ENCODE measurements at places on chromosomes 3 and 15.
A peak's percentile ranks its signal among the peaks of the same experiment; 100 is the strongest.

GRCh38 chr15:69467636-69468035 lies 15.0 kb downstream of the RPLP1 start:
- no peak for DNase-seq

DNA sequence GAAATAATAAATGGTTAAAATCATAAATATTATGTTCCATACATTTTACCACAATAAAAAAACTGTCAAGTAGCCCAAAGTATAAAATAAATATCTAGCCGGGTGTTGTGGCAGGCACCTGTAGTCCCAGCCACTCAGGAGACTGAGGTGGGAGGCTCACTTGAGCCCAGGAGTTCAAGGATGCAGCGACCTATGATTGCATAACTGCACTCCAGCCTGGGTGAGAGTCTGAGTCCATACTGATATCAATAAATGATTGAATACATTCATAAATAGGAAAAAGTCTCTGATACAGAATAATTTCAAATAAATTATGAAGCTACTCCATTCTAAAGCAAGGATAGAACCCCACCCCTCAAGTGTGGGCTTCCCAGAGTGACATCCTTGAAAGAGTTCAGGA lies 68.5 kb upstream of the GATA2 start:
- no peak for DNase-seq

DNA sequence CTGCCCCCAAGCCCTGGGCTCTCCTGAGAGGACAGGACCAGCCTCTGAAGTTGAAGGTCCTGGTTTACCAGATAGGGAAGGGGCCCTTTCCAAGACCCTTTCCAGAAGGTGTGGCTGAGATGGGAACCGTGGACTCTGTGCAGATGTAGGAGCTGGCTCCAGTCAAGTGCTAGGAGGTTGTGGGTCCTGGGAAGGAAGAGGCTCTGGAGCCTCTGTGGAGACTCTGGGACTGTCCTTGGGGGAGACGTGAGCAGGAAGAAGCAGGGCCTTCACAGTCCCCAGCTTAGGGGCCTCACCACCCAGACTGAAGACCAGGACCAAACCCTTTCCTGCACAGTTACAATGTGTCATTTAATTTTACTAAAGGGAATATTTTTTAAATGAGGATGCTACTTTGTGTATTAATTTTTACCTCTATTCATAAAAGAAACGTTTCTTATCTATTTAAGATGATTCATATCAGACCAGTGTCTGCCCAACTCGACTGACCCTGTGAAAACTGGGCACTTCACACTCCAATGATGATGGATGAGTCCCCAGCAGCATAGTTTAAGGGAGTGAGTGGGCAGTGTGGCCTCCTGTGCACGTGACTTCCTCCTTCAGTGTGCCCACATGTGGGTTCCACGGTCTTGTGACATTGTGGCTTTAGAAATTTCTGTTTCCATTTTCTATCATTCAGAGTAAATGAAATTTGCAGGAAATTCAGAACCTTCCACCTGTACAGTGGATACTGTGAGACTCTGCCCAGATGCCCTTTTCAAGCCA lies 10.9 kb downstream of the CCR5AS start:
- no peak for DNase-seq

DNA sequence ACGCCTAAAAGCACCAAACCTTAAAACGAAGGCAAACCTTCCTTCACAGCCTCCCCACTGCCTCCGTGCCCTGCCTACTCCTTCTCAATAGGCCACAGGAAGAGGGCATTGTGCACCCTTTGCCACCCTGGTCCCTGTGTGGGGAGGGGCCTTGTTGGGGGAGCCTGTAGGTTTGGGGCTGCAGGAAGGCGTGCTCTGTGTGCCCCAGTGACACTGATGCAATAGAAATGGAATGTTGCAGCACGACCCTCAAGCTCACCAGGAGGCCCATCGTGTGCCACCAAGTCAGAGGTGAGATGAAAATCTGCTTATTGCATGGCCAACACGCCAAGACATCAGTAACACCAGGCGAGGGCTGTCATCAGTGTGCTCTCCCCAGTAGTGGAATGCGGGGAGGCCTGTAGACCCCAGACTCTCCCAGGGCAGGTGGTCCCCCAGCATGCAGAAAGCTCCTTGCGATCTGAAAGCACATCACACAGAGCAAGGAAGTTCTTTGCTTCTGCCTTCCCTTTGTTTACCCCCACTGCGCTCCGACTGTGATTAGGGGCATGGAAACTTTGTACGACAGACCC lies 86.2 kb downstream of the ASB7 start:
- DNase-seq, result no peak

DNA sequence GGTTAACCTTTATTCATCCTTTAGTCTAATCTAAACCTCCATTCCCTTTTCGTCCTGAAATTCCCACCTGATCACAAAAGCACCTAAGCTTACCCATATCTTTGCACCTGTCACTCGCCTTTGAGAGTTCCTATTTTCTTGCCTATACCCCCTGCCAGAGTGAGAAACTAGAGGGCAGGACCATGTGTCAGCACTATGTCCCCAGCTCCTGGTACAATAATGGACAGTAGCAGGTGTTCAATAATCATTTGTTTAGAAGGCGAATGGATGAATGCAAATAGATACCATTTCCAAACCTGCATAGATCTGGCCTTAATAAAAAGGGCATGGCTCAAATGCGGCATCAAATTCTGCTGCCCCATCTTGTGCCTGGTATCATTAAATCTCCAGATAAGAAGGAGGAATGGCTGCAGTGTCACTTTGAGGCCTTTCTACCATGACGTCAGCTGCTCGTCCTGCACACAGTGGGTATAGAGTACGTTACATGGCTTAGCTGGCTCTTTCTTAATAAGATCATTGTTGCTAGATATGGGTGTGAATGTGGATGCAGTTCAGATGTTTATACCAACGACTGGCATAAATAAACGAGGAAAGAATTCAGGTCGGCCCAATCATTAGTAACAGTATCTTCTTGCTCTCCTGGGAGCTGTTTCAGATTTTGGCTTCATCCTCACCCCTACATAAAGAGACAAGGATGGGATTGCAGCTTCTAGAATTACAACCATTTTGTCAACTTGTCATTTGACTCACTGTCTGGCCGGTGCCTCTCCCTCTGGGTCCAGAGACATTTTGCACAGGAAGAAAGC lies 148.7 kb downstream of the RORA start:
- no peak for DNase-seq

GRCh38 chr3:9508781-9509180 lies 44.8 kb downstream of the LHFPL4 start:
- DNase-seq, result no peak

DNA sequence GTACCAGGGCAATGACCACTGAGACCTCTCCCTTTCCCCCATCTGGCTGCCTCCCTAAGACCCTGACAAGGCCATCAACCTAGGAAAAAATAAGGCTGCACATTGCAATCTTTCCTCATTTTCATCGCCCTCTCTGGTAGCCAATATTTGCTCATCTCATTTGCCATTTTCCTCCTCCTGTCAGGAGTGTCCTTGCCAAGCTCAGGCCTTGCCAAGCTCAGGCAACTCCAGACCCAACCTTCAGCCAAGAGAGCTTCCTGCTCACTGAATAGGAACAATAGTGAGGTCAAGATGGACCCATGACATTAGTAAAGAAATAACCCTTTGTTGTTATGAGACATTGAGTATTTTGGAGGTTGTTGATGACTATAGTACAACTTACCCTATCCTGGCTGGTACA lies 380.3 kb downstream of the RSL24D1 start:
- no peak for DNase-seq

GRCh38 chr3:120780977-120781376 lies 38.4 kb downstream of the GTF2E1 start:
- DNase-seq, result peak; percentile 95

DNA sequence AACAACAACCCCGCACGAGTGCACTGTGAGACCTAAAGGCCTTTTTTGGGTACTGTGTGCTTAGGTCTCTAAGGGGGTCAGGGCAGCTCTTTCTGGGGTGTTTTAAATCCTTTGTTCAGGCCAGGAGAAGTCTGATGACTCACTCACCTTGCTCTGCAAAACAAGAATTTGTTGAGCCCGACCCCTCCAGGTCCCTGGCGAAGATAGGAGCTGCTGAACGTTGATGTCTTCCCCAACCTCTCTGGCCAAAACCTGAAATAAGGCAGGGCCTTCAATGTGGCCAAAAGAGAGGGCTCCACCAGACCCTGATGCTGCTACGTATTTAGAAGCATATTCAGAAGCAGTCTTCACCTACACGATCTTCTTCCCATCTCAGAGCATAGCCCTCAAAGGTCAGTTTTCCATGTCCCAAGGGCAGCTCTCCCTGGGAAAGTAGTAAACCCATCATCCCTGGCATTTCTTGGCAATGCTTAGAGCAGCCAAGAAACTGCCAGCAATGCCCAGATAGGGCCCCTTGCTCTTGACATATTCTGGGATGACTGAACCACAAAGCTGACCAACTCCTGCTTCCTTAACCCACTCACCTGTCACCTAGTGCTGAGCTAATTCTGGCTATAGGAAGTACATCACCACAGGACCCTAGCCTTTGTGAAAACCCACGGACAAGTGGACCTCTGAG lies 27.1 kb downstream of the CCDC13 start:
- DNase-seq, result no peak

- no peak for DNase-seq
These were observed 80.2 kb downstream of the SHQ1 start for GRCh38 chr3:72768006-72768441.

DNA sequence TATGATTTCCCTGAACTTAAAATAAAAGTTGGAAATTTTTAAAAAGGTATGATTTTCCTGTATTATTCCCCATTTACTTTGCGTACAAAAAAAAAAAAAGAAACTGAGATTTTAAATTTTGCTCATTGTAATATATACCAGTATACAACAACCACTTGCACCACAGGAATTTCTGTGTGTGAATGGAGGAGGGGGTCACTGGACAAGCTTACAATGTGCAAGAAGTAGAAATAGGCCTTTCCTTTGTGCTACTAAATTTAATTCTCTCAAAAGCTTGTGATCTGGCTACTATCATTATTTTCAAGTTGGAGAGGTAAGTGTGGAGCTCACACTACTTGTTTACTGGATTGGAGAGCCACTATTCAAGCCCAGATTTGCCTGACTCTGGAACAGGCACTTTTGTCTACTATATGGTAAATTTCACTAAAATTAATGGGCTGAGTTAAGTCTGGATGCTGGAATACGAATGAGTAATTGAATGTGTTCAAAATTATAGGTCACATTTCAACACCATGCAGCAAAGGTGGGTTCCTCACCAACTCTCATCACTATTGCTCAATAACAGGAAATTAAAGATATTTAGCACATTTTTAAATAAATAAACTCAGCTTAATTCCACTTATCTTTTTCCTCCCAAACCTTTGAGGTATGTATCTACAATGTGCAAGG lies 148.0 kb upstream of the MBNL1 start:
- no peak for DNase-seq

DNA sequence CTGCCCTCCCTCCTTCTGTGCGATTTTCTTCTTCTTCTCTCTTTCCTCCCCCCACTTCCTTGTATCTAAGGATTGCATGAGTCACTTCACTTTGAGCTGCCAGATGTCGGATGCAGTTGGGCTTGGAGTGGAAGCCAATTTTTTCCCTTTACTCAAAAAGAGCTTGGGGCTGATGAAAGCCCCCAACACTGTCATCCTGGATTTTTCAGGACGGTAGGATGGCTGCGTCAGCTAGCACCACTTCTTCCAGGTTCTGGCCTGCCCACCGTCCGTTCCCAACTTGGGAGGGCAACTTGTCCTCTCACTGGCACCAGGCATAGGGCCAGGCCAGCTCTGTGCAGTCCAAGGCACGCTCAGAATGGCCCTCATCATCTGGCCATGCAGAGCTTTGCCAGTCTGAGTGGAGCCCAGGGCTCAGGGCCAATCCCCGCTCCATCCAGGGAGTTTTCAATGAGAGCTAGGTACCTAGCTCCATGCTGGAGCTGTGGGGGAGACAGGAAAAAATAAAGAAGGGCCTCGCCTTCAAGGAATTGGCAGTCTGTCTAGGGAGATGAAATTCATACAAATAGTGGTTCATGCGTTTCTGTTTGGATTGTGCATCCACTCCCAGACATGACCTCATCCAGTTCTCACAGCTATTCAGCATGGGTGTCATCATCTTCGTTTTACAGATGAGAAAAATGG lies 47.7 kb upstream of the INSYN1 start:
- peak; percentile 83 for DNase-seq

GRCh38 chr3:169579116-169579710 lies 84.3 kb downstream of the MECOM start:
- no peak for DNase-seq

DNA sequence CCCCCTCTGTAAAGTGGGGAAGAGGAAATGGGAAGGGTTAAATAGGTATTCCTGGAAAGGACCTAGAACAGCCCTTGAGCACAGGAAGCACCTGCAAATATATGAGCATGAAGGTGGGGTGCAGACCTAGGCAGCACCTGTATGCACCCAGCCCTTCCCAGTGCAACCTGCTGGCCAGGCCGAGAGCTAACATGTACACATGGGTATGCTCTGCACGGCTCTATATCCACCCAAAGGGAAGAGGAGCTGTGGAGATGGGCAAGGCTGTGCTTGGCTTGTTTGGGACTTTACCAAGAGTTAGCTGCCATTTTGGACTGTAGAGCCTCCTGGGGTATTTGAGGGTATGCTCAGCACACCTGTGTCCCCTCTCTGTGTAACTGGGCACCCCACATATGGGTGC lies 171.2 kb downstream of the KLF13 start:
- no peak for DNase-seq
